ENCODE measurements at places on chromosomes 1 and 21.

DNA sequence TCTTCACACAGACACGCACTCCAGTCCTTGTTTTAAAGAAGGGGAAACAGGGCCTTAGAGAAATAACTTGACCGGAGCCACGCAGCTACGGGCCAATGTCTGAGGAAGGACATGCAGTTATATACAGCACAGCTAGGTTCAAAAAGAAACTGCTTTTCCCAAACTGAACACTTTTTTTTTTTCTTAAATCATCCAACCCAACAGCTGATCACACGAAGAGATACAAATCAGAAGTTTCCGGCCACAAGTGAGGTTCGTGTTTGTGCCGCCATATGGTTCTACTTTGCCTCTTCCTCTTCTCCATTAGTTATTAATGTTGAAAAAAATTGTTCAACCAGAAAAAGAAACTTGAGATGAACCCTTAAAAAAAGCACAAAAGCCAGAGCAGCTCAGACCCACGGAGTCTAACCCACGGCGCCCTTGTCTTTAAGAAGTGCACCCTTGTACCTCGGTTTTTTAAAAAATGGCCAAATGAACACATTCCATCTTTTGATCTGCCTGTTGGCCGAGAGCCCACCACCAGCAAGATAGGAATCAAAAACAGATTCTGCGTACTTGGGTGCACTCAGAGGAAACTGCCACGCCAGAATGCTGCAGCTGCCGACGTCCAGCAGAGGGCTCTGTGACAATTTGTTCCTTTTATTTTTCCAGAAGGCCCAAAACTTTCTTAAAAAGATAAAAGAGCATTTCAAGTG, 78.9 kb downstream of the SLC66A1 start:
- no peak for DNase-seq

DNA sequence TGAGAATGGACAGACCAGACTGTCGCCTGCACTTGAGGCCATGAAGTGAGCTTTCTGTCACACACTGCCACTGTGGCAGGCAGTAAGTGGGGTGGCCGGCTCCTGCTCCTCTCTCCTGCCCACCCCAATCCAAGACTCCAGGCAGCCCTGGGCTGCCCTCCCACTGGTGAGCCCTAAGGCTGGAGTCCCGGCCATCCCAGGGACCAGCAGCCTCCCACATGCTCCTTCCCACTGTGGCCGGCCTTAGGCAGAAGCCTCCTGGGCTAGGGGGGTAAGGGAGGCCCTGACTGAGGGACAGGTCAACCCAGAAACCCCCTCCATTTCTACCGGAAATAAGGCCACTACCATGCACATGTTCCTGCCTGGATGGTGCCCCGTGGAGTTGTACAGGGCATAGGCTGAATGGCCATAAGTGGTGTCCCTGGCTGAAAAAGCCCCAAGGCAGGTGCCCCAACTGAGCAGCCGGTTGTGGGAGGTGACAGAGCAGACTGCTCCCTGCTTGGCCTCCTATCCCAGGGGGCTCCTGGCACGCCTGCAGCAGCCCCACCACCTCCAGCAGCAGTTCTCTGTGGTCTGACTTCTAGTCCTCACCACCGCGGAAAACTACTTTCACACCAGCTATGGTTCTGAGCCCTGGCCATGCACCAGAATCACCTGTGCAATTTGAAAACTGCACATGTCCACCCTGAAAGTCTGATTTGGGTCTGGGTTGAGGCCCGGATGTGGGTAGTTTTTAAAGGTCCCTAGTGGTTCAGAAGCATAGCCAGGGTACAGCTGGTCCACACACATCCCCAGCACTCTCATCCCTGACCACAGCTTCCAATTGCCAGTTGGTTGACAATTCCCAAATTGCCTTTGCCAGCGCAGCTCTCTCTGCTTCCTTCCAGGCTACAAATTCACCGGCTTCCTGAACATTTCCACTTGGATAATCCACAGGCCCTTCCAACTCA, 1.6 kb upstream of the ARTN start:
- no peak for DNase-seq

- no peak for DNase-seq
These were observed 426.7 kb downstream of the KCNT2 start for GRCh38 chr1:196181594-196181878.

GRCh38 chr1:48181669-48182367, 40.7 kb upstream of the SLC5A9 start:
- DNase-seq, result no peak

DNA sequence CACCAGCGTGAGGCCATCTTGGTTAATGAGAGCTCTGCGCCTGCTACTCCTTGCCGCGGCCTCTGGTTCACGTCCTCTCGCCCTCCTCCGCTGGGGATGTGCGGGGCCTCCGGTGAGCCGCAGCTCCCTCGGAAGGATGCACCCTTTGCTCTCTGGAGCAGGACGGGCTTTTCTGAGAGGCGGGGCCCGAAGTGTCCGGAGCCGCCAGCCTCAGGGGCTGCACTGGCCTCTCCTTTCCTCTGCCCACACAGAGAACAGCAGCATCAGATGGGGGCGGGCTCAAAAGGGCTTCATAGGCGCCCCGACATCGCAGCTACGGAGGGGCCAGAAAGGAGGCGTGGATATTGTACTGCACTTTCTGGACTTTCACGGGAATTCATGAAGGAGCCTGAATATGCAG, 284.7 kb downstream of the CAMTA1 start:
- DNase-seq, result peak; percentile 37

Measured in neuronal stem cell (in vitro differentiated cells).